Cortex of kidney (tissue), 1 donor: ENCODE measurements at places on chromosomes 1 and 21.

GRCh38 chr1:162946701-162947100 lies 85.7 kb upstream of the CCDC190 start:
- DNase-seq, result no peak

GRCh38 chr1:220271706-220272046 lies 577 bp downstream of the RAB3GAP2 start:
- DNase-seq, result no peak

- DNase-seq, result no peak
Observed at GRCh38 chr1:62481681-62482080, 44.8 kb downstream of the USP1 start.

DNA sequence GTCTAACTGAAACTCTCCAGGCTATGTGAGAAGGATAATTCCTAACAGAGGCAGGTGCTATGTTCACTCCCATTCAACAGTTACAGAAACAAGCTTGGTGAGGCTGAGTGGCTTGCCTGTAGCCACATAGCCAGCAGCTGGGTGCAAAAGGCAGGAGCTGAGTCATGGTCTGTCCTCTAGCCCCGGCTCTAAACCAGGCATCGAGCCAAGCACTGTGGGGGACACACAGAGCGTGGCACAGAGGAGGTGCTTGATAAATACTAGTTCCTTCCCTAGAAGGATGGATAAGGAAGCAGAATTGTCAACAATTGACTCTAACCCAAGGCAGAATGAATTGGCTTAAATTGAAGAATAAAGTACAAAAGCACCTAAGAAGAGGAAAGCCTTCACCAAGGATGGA lies 10.4 kb upstream of the KCNA2 start:
- DNase-seq, result no peak

GRCh38 chr1:158732524-158732923 lies 12.0 kb upstream of the OR6K3 start:
- no peak for DNase-seq

GRCh38 chr1:30001011-30001731 lies 722.2 kb downstream of the MATN1 start:
- no peak for DNase-seq

DNA sequence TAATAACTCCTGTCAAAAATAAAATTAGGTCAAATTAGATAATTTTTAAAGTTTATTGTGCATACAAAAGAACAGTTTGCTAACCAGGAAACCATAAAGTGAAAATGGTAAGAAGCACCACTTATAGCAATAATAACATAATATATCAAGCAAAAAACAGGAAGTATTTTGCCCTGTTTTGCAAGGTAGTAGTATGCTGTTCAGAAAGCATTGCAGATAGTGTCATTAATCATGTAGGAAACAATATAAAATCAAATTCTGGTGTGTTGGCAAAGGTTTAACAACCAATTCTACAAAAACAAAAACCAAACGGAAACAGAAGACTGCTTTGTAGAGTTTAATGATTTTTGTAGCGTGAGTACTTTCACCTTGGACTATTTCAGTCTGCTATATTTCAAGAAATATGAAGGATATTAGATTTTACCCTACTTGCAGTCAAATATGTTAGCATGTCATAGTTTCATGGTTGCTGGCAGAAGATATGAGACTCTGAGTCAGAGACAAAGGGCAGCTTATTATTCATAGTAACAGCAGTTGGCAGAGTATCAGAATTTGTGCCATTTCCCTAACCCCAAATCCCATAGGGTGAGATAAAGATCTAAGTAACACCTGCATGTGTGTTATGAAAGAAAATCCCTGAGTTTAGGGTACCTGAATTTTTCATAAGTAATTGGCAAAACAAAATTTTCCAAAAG lies 729.0 kb upstream of the BRINP3 start:
- no peak for DNase-seq

GRCh38 chr1:207805841-207806421 lies 54.1 kb downstream of the CD46 start:
- DNase-seq, result no peak

DNA sequence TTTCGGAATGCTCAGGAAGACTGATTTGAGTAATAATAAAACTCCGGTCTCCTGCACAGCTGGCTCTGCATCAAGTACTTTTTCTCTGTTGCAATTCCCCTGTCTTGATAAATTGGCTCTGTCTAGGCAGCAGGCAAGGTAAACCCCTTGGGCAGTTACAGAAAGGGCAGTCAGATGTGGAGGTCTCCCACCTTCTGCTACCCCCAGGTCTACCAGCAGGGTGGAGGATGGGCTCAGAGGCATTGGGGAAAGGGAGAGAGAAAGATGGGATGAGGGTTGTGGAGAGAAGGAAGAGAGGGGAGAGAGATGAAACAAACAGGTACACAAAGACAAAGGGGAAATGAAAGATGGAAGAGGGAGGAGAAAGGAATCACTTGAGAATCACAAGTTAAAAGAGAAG lies 156.8 kb downstream of the MIS18A start:
- no peak for DNase-seq

DNA sequence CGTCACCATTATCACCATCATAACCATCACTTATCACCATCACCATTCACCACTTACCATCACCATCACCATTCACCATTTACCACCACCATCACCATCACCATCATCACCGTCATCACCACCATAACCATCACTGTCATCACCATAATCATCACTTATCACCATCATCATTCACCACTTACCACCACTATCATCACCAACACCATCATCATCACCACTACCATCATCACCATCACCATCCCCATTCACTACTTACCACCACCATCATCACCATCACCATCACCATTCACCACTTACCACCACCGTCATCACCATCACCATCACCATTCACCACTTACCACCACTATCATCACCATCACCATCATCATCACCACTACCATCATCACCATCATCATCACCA lies 151.8 kb downstream of the CAMTA1 start:
- no peak for DNase-seq

DNA sequence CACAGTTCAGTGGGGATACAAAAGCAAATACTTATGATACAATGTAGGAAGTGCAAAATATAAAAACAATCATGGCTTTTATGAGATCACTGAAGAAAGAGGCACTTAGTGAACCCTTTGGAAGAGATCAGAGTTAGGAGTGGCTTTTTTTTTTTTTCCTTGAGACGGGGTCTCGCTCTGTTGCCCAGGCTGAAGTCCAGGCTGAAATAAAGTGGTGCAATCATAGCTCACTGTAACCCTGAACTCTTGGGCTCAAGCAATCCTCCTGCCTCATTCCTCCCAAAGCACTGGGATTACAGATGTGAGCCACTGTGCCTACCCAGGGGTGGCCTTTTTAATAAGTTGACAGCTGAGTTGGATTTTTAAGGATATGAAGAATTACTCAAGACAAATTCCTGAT lies 17.3 kb upstream of the RASAL2 start:
- DNase-seq, result no peak

GRCh38 chr21:25323356-25323949 lies 283.8 kb downstream of the MRPL39 start:
- DNase-seq, result no peak

- no peak for DNase-seq
Observed at GRCh38 chr21:37087188-37087587, 14.1 kb downstream of the TTC3 start.

- DNase-seq, result no peak
Observed at GRCh38 chr21:42376338-42376982, 10.1 kb upstream of the TFF1 start.

DNA sequence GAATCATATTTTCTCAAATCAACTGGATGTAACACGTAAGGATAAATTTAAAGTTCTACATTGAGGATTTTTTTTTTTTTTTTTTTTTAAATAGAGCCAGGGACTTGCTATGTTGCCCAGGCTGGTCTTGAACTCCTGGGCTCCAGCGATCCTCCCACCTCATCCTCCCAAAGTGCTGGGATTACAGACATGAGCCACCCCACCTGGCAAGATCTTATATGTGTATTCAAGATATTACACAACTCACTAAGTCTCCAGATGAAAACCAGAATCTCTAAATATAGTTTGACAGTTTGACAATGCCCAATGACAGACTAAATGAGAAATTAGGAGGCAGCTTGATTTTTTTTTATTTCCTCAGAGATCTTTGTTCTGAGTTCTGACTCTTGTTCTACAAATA lies 6.8 kb downstream of the YY1AP1 start:
- no peak for DNase-seq

DNA sequence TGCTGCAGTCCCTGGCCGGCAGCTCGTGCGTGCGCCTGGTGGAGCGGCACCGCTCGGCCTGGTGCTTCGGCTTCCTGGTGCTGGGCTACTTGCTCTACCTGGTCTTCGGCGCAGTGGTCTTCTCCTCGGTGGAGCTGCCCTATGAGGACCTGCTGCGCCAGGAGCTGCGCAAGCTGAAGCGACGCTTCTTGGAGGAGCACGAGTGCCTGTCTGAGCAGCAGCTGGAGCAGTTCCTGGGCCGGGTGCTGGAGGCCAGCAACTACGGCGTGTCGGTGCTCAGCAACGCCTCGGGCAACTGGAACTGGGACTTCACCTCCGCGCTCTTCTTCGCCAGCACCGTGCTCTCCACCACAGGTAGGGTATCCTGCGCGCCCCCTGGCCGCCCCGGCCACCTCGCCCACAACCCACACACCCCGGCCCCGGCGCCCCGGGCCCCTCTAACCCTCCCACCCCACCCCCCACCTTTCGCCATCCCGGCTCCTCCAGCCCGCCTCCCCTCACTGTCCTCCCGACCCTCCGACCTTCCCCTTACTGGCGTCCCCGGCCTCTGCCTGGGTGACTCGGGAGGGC lies 352 bp downstream of the KCNK1 start:
- DNase-seq, result no peak

- no peak for DNase-seq
Observed at GRCh38 chr1:211781260-211781659, 49.3 kb downstream of the LPGAT1 start.

GRCh38 chr1:94741510-94741909 lies 78.6 kb upstream of the SLC44A3 start:
- DNase-seq, result no peak

- no peak for DNase-seq
Observed at GRCh38 chr1:11158720-11159321, 30.3 kb upstream of the ANGPTL7 start.

DNA sequence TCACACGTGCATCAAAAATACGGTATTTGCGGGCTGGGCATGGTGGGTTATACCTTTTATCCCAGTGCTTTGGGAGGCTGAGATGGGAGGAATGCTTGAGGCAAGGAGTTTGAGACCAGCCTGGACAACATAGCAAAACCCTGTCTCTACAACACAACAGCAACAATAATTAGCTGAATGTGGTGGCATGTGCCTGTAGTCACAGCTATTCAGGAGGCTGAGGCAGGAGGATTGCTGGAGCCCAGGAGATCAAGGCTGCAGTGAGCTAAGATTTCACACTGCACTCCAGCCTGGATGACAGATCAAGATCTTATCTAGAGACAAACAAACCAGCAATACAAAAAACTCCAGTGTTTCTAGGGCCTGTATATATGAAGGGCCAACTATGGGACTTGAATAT lies 30.6 kb downstream of the PTPRU start:
- DNase-seq, result no peak

GRCh38 chr1:197360068-197360467 lies 92.0 kb downstream of the CRB1 start:
- DNase-seq, result no peak

GRCh38 chr1:27257155-27257554 lies 22.7 kb downstream of the WDTC1 start:
- no peak for DNase-seq

- no peak for DNase-seq
Observed at GRCh38 chr21:17709266-17709611, 96.5 kb upstream of the BTG3 start.

GRCh38 chr21:43287795-43288755 lies 119.3 kb downstream of the CRYAA start:
- DNase-seq, result no peak

GRCh38 chr1:79849388-79849787 lies 842.9 kb upstream of the ADGRL4 start:
- no peak for DNase-seq

DNA sequence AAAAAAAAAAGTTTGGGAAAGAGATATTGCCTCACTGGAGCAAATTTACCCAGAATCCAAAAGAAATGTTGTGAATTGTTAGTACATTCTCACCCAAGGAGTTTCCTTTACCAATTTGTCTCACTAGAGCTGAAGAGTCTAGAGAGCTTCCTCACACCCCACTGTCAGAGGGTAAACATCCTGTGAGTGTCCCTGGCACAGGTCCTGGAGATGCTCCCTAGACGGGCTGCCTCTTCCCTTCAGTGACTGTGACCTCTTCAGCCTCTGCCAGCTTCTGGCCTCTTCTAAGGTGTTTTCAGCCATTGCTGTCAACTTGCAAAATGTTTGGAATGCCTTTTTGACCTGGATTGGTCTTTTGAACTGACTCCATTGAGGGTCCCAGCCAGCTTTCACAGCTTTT lies 159.4 kb downstream of the DHRS3 start:
- DNase-seq, result no peak

- DNase-seq, result no peak
Observed at GRCh38 chr21:34812504-34813265, 143.9 kb downstream of the CLIC6 start.

GRCh38 chr1:115594600-115594999 lies 47.2 kb upstream of the VANGL1 start:
- no peak for DNase-seq

DNA sequence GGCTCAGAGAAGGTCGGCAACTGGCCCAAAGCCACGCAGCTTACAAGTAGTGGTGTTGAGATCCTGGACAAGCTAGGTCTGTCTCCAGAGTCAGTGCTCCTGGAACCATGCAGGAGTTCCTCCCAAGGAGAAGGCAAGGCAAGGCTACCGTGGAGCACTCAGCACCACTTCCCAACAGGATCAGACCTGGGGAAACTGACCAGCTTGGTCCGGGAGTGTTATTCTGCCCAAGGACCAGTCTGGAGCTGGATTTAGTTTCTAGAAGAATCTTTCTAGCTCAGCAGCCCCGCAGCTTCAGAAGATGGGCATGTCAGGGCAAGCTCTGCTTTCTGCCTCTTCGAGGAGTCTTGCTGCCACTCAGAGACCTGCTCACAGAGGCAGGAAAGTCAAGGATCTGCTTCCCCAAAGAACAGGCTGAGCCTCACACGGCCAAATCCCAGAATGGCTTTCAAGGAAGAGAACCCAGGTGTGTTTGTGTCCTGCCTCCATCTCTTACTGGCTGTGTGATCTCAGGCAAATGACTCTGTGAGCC lies 302.8 kb downstream of the MATN1 start:
- no peak for DNase-seq

DNA sequence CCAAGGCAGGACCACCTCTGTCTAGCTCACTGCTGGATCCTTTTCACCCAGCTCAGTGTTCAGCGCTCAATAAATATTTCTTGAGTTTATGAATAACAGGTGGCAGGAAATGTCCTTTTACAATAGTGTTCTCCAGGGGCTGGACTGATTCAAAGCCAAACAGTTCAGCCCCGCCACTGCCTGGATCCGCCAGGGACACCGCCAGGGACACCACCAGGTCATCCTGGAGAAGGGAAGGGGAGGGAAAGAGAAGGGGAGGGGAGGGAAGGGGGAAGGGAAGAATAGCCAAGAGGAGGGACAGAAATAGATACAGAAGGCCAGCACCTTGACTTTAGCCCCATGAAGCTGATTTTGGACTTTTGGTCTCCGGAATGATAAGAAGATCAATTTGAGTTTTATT lies 255.6 kb downstream of the GRIK3 start:
- DNase-seq, result no peak

DNA sequence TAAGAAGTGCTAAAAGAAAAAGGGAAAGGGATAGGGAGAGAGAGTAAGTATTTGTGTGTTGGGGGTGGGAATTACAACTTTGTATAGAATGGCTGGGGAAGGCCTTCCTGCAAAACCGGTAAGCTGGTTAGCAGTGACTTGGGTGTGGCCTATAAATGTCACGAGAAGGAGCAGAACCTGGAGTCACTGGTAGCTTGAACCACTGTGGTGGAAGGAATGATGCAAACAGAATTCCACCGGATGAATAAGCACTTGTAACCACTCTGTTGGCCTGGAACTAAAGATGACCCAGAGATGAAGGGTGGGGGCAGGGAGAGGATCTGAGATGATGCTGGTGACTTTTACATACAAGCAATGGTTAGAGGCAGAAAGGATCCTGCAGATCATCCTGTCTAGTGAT lies 8.9 kb downstream of the XKR8 start:
- no peak for DNase-seq
